ENCODE measurements at places on chromosomes 12 and 14. TPM values are rescaled to one million over a fixed set of nuclear protein-coding genes. Genes with fewer than 3 reads are reported as not detected.
A peak's percentile ranks its signal among the peaks of the same experiment; 100 is the strongest.

The SLC5A8 gene
- not detected for total RNA-seq

The PZP gene
- total RNA-seq: not detected

The RPGRIP1 gene
- total RNA-seq: not detected

The IFNG-AS1 gene
- total RNA-seq: 0.41 TPM

The REP15 gene
- 1.4 TPM for total RNA-seq

The PACS2 gene
- 28.2 TPM for total RNA-seq

The C14orf39 gene
- not detected for total RNA-seq

- no peak for DNase-seq
Measured at GRCh38 chr12:50916292-50916691, 36.1 kb upstream of the HIGD1C start.

DNA sequence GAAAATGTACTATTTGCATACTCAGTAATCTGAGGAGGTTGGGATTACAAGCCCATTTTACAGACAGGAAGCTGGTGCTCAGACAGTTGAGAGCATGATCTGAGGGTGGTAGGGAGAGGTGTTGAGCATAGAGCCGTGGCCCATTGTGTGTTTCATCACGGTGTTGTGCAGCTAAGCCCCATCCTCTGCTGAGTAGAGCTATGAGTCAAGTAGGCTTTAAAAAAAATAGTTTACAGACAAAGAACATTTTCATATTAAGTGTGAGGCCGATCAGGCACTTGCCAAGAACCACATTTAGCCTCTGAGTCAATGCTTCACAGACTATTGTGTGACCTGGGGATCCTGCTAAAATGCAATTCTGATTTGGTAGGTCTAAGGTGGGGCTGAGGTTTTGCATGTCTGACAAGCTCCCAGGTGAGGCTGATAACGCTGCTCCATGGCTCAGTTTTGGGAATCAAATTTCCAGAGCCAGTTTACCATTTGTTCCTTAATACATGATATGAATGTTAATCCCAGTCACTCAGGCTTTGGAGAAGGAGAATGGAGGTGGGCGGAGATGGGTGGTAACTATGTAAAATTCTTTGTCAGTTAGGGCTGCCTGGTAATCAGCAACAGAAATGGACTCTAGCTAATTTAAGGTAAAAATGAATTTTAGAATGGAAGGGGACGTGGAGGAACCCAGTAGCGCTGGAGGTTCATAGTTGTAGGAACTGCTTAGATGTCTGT lies 22.2 kb downstream of the ZNF664 start:
- no peak for DNase-seq

DNA sequence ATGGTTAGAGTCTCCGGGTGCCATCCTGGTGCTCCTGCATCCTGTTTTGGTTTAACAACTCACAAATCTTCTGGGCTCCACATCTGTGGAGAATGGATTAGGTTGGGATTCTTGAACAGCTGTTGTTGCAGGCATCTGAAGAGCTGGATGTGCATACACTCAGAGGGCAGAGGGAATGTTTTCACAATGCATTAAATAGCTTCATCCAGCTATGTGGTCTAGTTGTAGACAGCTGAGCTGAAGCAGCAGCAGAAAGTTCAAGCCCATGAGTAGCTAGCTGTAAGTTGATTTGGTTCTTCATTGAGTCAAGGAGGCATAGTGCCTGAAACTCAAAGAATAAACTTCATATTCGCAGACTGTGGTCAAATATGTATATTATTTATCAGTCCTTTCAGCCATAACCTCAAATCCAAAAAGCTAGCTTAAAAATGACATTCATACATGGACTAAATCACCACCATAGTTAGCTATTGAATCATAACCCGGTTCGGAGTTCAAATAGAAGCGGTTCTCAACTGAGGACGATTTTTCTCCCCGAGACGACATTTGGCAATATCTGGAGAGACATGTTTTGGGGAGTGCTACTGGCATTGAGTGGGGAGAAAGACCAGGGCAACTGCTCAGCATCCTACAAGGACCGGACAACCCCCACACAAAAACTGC lies 858 bp upstream of the ANKRD13A start:
- no peak for DNase-seq

- DNase-seq: no peak
Measured at GRCh38 chr14:61064210-61064609, 83.2 kb downstream of the SLC38A6 start.

DNA sequence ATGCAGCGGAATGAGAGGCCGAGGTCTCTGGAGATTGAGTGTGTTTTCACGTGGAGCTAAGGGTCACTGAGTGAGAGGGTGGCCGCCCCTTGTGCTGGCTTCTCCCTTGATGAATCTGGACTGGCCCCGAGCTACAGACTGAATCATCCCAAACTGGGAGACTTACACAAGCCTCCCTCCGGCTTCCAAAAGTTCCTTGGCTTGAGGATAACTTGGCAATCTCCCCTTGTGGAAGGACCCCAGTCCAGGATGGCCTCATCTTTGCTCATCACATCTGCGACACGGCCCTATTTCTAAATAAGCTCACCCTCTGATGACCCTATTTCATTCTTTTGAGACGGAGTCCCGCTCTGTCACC lies 41.5 kb upstream of the FBRSL1 start:
- no peak for DNase-seq

DNA sequence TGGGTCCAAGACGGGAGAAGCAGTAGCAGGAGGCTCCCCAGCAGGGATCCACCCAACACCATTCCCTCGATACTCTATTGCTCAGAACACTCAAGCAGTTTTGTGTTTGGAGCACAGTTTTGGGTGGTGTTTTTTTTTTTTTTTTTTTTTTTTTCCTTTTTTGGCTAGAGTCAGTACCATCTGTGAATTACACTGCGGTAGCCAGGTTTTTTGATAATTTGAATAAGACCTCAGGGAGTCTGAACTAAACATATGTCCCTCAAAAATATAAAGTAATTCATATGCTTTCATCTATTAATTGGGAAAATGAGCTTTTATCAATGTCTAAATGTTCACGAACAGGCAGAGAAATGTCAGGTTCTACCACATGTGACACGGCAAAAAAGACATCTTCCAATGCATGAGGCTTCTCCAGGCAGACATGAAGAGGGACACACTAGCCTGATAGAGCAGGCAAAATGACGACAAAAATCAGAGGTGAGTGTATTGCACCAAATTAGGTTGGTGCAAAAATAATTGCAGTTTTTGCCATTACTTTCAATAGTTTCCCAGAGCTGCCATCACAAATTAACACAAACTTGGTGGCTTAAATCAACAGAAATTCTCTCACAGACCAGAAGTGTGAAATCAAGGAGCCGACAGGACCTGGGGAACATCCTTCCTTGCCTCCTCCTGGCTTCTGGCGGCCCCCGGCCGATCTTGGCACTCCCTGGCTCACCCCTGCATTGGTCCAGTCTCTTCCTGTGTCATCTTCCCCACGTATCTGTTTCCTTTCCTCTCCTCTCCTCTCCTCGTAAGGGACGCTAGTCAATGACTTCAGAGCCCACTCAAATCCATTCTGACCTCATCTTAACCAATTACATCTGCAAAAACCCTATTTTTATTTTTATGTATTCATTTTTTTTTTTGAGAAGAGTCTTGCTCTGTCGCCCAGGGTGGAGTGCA lies 33.9 kb downstream of the FOXN3 start:
- no peak for DNase-seq

DNA sequence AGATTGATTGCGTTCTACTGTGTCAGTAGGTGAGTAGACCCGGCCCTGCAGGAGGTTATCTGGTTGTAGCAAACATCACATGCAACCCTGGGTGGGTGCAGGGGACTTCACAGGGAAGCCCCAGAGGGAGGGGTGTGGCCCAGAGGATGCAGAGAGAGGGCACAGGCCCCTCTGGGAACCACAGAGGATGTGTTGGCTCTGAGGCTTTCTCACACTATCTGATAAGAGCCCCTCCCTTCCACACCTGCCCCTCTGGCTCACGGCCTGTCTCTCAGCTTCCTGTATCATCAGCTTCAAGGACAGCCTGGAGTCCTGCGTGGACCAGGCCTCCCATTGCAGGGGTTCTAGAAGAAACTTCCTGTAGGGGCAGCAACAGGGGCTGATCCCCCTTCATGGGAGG lies 101.9 kb downstream of the RIN3 start:
- peak; percentile 68 for DNase-seq

GRCh38 chr14:59926534-59926933 lies 6.6 kb downstream of the LRRC9 start:
- DNase-seq: no peak

GRCh38 chr12:102009796-102010195 lies 52.0 kb downstream of the WASHC3 start:
- DNase-seq: no peak
